ENCODE measurements at places on chromosomes 4 and X.

DNA sequence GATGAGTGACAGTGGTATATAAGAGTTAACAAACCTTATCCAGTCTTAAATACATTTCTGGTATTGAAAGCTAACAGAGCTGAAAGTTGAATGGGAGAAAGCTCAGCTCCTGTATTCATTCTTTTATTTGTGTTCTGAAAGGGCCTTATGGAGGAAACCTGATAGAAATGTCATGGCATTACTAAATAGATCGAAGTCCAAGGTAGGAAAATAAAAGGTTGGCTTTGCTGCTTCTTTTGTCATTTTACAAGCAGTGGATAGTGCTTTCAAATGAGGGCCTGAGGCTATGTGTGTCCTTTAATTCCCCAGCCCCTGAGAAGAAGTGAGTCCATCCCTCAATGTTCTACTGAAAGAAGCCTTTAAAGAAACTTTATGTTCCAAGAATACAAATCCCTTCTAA lies 974.3 kb upstream of the INTU start:
- DNase-seq = no peak

DNA sequence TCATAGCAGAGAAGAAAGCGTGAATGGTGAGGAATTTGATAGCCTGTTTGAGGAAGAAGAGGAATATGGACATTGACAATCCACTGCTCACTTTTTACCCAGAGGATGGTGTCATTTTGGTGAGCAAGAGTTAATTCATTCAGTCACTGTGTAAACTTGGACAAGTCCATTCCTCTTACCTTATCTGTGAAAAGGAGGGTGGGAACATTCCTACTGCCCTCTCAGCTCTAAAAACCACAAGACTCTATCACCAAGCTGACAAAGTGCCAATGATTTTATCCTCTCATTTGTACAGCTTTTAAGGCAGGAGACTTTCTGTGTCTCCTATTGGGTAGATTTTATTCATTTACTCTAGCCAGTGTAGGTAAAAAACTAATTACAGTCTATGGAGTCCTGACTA lies 103.8 kb downstream of the LUZP4 start:
- DNase-seq = no peak

GRCh38 chr4:3713817-3714641 lies 52.2 kb upstream of the ADRA2C start:
- no peak for DNase-seq

DNA sequence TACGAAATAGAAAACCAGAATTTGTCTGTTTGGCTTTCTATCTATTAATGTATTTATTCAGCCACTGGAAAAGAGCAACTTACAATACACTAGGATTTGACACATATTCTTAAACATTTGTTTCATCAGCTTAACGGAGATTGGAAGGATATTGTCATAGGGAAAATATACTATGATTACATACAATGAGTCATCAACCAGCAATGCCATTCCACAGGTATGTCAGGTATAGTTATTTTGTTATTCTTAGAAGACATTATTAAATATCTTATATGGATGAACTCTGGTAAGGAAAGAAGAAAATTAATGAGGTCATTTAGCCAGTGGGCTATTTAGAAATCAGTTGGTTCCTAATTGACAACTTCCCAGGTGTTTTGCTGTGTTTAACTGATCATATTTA lies 926.6 kb downstream of the STIM2 start:
- DNase-seq = no peak

- no peak for DNase-seq
These were observed 109.2 kb upstream of the PCDH18 start for GRCh38 chr4:137641544-137641943.

DNA sequence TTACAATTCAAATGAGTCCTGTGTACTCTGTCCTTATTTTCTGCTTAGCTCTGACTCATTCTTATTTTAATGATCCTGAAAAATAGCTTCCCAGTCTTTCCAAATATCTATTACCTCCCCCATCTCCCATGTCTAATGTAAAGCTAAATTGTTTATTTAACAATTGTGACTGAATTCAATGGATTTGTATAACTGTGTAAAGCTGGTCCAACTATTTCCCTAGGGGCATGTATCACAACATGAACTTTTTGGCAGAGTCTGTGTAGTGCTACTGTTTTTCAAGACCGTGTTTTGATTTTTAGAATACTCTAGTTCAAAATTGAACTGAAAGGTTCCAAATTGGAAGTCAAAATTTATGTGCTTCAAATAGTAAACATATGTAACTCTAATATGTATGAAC lies 67.8 kb downstream of the SPCS3 start:
- no peak for DNase-seq

- DNase-seq = no peak
These were observed 18.5 kb downstream of the ATP5ME start for GRCh38 chr4:655464-656151.

DNA sequence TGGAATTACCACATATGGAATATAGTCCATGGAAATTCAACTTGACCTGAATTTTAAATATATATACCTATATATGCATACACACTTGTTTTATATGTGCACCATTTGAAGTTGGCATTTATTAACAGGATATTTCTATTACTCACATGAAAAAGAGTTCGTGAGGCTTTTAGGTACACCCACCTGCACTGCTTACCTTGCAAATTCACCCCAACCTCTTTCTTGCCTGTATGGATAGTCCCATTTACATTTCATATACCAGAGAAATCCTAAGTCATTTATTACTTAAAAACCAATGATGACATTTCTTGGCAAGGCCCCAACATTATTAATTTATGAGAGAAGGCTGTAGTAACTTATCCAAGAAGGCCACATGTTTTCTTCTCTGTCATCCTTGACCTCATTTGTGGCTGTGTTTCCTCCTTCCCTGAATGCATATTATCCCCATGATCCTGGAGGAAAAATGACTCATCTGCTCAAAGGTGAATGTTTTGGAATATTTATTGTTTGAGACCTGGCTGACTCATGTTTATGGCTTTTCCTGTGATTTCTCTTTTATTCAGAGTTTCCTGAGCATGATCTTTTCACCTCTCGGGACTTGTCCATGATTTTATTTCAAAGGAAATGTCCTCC lies 62.2 kb upstream of the FAM241A start:
- DNase-seq = no peak

DNA sequence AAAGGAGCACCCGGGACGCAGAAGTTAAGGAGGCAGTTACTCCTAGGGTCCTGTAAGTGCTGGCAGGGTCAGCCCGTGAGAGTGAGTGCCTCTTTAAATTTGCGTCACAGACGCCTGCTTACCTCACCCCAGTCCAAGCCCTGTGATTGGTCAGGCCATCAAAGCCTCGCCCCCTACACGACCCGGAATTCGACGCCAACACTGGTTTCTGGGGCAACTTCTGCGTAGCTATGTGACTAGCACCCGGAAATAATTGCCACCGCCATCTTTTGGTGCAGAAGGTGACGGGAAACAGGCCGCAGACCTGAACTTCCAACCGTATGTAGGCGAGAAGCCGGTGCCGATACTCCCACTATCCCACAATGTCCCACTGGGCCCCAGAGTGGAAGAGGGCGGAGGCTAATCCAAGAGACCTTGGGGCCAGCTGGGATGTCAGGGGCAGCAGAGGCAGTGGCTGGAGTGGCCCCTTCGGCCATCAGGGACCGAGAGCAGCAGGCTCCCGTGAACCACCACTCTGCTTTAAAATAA lies at the start of gene DDX53:
DDX53 (plus strand) TSS at position 265 of the 528 bp plus-strand sequence; CDS start at position 363, 98 bp downstream.
- DNase-seq = no peak

DNA sequence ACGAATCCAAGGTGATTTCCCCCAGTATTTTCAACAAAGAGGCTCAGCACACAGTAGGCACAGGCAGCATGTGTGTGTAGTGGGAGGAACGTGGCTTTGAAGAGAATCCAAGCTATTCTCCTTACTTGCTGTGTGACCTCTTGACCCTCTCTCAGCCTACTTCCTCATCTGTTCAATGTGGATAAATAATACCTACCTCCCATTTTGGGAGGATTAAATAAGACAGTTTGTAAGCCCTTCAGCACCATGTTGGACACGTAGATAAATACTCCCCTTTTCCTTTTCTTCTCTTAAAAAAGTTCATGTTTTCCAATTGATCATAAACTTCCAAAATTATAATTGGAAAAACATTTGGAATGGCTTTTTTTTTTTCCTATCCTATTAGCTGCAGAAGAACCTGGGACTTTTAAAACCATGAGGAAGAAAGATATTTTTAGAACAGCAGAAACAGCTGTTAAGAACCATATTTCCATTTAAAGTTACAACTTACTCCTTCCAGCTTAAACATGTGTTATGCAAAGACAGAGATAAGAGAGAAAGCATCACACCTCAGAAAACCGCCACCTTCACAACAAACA lies 56.1 kb upstream of the TMEM131L start:
- DNase-seq = no peak

DNA sequence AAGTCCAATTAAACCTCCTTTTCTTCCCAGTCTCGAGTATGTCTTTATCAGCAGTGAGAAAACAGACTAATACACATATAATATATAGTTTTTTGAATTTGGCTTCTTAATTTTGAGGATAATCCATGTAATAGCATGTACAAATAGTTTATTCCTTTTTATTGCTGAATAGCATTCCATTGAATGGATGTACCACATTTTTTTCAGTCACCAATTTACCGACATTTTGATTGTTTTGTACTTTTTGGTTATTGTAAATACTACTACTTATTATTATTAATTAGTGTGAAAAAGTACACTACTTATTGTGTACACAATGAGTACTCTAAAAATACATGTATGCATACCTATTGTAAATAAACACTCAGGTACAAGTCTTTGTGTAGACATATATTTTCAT lies 42.3 kb upstream of the ANXA10 start:
- no peak for DNase-seq

GRCh38 chrX:2500803-2501558 lies at the start of the genes DHRSX and ZBED1:
Gene DHRSX, minus strand, starts transcription at chrX:2500976. Its CDS starts 51 bp downstream, at chrX:2500925.
Gene ZBED1, minus strand, starts transcription at chrX:2500976. Its CDS starts 10,257 bp downstream, at chrX:2490719.
- no peak for DNase-seq

- DNase-seq = no peak
These were observed 64.9 kb downstream of the BMP3 start for GRCh38 chr4:81095389-81095788.

DNA sequence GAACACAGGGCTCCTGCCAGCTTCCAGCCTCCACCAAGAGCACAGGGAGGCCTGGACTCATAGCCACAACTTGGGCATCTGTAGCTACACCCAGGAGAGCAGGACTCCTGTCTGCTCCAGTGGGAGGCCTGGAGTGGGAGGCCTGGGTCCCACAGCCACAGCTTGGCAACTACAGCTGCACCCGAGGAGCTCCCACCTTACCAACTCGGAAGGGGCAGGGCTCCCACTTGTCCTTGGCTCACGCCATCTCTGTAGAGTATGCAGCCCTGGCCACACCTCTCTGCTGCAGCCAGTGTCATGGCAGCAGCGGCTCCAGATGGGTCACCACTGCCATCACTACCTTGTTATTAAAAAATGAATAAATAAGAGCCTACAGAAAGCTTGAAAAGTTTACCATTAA lies 45.5 kb downstream of the ARAP2 start:
- no peak for DNase-seq

DNA sequence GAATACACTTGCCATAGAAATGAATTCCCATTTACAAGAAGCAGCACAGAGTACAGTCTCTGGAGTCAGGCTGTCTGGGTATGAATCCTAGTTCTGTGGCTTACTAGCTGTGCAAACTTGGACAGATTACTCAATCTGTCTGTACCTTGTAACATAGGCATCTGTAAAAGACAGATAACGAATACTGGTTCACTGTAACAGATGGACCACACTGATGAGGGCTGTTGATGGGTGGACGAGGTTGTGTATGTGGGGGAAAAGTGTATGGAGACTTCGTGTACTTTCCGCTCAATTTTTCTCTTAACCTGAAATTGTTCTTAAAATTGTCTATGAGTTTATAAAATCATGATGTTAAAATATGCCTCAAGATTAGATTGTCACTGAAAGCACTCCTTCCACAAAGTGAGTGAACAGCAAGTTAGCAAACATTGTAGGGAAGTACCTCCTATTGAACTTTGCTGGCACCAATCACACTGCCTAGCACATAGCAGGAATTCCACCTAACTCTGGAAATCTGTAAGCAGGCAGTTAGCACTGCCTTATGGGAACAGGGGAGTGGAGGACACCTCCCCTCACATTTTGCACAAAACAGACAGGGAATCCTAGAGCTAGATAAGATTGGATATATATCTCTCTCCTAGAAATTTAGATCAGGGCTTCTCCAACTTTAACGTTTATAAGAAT lies 6.5 kb upstream of the EXOSC9 start:
- DNase-seq = no peak

GRCh38 chr4:138939960-138940359 lies 75.6 kb upstream of the NOCT start:
- no peak for DNase-seq

GRCh38 chr4:23680671-23681518 lies 209.0 kb downstream of the PPARGC1A start:
- no peak for DNase-seq

- DNase-seq = no peak
These were observed 7.3 kb upstream of the INTS6L start for GRCh38 chrX:135513130-135513515.

DNA sequence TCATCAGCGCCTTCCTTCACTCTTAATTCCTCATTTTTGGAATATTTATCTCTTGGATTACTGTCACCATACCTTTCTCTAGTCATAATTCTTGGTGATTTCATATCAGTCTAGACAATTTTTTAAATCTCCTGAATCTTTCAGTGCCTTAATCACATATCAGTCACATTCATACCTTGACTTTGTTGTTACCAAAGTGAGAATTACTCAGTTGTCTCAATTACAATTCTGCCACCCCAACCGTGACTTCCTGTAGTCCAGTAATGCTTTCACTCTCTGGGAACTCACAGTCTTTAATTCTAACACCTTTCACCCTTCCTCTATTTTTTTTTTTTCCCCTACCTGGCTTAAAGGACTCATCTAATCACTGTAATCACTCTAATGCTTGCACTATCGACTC lies 1275.3 kb upstream of the TENM3 start:
- DNase-seq = no peak

GRCh38 chr4:154743683-154744340 lies at the start of gene LRAT:
Gene LRAT, plus strand, starts transcription at chr4:154744000. Its CDS starts 327 bp downstream, at chr4:154744327.
- DNase-seq = peak; percentile 16

DNA sequence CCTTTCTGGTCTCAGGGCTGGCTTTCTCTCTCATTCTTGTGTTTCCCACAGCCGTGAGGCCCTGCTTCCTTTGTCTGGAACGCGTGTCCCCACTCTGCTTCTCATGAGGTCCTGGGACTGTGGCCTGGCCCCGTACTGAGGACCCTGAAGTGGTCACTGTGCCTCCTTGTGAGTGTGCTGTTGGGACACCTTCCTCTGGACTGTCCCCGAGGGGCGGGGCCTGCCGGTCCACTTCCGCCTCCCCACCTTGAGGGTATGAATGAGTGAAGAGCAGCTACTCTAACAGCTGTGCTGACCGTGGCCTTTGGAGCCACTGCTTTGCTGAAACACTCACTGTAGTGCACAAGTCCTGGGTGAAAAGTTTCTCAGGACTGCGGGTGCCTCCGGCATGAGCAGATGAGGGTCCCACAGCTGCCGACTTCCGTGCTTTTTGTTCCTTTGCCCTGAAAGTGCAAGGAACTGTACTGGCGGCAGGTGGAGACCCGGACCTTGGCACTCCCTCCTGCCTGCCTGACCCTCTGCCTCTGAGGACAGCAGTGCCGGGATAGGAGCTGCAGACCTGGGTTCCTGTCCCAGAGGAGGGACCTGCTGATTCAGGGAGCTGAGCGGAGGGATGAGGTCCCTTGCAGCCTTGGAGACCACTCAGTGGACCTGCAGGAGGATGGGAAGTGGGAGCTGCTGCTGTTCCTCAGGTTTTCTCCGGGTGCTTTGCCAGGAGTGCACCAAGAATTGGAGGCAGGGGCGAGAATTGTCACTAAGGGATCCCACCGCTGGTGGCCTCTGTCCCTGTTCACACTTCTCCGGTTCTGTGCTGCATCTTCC lies 38.0 kb downstream of the HTT-AS start:
- DNase-seq = no peak
